ENCODE measurements at places on chromosomes 5 and 9.

DNA sequence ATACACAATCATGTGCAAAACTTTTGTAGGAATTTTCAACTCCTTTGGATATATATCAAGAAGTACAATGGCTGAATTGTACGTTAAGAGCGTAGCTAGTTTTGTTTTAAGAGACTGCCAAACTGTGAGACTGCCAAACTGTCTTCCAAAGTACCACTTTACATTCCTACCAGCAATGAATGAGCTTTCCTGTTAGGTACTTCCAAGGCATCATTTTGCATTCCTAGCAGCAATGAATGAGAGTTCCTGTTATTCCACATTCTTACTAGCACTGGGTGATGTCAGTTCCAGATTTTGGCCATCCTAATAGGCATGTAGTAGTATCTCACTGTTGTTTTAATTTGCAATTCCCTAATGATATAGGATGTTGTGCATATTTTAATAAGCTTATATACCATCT, 219.3 kb downstream of the KCNN2 start:
- DNase-seq: no peak

DNA sequence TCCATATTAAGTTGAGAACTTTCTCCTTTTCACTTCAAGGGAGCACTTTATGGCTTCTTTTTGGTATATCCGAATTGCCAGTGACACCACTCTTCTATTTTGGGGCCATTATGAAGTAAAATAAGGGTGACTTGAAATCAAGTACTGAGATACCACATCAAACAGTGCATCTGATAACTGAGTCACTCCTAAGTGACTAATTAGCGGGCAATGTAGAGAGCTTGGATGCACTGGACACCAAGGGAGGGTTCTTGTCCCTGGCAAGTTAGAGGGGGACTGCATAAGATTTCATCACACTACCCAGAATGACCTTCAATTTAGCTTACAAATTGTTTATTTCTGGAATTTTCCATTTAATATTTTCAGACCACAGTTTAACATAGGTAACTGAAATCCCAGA, 813.9 kb upstream of the CDH10 start:
- DNase-seq: peak; percentile 50

DNA sequence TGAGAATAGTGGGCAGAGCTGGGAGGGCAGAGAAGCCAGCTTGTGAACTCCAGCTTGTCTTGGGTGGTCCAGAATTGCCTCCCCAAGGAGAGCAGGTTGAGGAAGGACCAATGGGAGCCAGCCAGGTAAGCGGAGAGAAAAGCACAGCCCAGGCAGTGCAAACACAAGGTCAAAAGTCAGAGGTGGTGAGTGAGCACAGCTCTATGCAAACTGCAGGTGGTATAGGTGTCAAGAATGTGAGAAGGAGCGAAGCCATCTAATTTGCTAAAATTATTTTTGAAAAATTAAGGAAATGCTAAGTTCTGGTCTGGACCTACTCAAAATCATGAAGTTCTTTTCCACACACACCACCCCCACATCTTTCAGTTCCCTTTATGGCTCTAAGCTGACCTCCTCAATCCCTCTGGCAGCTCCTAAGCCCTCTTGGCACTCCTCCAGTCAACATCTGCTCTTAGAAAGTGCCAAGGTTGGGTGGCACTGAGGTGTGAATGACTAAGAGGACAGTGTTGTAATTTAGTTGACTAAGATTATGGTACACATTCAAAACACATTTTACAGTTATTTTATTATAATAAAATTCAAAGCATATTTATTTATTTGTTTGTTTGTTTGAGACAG, 6.6 kb upstream of the OTULINL start:
- DNase-seq: no peak

- DNase-seq: no peak
Measured at GRCh38 chr9:127181315-127181580, 58.8 kb upstream of the ANGPTL2 start.

DNA sequence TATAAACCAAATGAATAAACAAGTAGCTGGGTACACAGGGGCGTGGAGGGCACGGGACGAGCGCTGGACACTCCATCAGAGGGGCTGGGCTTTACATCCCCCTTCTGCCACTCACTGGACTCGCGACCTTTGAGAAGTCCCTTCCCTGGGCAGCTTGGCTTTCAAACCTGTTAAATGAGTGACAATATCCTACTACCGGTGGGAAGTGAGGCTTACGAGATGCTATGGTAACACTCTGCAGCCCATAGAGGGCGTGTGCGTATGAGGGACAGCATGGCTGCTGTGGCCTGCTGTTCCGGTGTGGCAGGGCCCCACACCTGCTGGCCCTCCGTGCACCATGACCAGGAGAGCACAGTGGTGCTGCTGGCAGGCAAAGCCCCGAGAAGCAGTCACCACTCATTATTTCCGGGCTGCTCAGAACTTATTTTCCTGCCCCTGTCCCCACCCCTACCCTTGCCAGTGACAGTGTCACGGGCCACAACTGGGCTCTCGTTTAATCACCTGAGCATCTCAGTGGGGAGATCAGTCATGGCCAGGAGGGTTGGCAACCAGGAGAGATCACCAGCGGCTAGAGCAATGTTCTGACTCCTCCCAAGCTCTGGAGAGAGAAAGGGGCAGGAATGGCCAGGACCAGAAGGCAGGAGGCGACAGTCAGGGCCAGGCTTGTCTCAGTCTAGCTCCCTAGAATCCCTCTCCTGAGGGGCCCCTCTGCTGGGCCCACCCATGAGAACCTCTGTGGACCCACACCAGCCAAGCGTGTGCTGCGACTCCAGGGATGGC, 10.5 kb downstream of the CLTB start:
- DNase-seq: no peak

- DNase-seq: no peak
Measured at GRCh38 chr5:134608555-134608954, 24.1 kb downstream of the SAR1B start.

DNA sequence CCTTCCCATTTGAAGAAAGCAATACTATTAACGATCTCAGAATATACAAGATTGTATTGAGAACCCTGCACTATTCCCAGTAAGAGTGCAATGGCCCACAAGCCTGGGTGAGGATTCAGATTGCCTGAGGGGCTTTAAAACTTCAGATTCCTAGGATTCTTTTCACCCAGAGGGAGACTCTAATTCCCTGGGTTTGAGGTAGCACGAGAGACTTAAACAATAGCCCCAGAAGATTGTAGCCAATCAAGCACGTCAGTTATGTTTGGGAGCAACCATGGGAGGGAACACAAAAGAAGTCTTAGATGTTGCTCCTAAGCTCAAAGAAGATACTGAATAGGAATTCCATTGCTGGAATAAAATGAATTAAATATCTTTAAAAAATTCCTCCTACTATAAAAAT, 17.9 kb downstream of the MRPS27 start:
- DNase-seq: no peak

DNA sequence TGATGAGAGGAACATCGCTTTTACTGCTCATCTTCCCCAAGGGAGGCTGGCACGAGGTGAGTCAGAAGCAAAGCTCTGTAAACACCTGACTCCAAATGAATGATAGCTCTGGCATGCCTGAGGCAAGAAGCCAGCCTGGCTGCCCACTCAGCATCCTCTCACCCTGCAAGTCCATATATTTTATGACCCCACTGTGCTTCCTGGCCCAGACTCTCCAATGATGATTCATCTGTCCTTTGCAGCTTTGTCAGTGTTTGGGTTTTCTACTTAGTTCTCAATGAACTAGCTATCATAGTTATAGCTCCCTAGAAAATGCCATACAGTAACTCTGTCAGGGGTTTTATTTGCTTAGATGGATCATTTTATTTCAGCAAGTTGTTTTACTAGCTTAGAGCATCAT, 52.1 kb upstream of the FSTL4 start:
- peak; percentile 76 for DNase-seq
